Mammary epithelial cell (primary cell): ENCODE measurements at places on chromosomes 12 and 14.

DNA sequence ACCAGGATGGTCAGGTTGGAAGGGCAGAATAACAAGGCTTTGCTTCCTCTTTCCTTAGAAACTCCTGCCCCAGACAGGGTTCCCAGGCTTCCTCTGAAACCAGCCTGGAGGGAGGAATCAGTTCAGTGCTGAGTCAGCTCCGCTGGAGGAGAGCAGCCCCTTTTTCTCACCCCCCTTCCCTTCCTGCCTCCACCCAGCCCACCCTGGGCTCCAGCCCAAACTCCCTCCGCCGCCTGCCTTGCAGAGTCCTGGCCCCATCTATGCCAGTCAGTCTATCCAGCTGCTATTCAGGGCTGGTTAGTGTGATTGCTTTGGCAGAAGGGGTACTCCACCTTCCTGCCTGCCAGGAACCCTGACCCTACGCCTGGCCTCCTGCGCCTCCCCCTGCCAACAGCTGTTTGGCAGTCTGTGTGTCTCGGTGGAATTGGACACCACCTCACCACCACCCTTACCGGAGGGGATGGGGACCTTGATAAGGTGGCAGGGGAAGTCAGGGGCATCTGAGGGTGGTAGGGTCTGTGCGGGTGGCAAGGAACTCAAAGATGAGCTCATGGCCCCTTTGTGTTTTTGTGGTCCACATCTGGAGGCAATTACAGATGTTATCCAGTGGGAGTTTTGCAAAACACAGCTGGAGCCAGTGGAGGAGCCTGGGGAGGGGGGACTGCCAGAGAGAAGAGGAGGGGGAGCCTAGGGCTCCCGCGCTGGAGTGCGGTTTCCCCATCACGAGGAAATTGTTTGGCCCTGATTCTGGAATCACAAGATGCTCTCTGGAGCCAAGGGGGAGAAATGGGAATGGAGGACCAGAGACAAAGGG lies 12.2 kb downstream of the MMP14 start:
- DNase-seq = peak; percentile 54

- DNase-seq = peak; percentile 50
Measured at GRCh38 chr14:103846543-103847450, 578 bp downstream of the PPP1R13B start.

- no peak for DNase-seq
Measured at GRCh38 chr12:65494537-65494936, 216.1 kb downstream of the MSRB3 start.

- DNase-seq = no peak
Measured at GRCh38 chr12:70008944-70009343, 183.9 kb downstream of the MYRFL start.

- peak; percentile 34 for DNase-seq
Measured at GRCh38 chr14:63164108-63164683, 40.0 kb upstream of the RHOJ start.

DNA sequence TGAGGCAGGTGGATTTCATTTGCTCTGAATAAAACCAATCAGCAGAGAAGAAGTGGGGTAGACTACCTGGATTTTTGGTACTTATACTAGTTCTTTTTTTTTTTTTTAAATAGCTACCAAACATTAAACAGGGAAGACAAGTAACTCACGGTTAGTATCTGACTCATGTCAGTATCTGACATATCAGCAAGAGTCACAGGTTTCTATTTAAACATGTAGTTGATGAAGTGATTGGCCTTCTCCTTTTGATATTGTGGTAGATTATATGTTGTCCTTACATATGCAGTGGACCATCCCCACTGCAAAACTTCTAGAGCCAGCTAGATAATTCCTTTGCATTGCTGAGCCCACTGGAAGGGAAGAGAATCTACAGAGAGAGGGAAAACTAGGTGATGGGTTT lies 208.0 kb downstream of the ANO6 start:
- no peak for DNase-seq
